NCI-H82 (cell line): ENCODE measurements at places on chromosomes 6 and 20.

DNA sequence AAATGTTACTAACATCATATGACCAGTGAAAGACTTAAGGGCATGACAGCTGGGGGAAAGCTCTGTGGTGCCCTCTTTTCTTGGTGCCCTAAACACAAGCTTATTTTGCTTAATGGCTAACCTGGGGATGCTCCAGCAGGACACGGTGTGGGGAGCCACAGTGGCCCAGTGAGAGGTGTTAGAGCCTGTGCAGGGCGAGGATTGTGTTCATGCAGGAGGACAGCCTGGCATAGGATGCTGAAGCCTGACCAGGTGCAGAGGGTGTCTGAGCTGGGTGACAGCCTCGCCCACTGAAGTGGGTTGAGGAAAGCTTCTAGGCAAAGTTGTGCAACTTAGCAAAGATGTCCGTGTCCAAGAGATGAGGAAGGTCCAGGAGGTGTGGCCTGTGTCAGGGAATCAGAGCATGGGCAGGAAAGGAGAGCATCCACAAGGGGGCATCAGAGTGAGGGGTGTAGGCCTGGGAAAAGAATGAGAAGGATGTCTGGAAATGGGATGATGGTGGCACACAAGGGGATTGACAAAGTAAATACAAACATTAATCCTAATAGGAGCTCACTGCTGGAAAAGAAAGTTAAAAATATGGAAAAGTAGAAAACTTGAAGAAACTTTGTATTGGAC is 33.9 kb downstream of the SLC17A4 start:
- peak; percentile 86 for DNase-seq

GRCh38 chr20:1301031-1301529 is 27.9 kb downstream of the SDCBP2 start:
- peak; percentile 11 for DNase-seq

- no peak for DNase-seq
Observed at GRCh38 chr6:6436946-6437345, 116.5 kb upstream of the F13A1 start.

DNA sequence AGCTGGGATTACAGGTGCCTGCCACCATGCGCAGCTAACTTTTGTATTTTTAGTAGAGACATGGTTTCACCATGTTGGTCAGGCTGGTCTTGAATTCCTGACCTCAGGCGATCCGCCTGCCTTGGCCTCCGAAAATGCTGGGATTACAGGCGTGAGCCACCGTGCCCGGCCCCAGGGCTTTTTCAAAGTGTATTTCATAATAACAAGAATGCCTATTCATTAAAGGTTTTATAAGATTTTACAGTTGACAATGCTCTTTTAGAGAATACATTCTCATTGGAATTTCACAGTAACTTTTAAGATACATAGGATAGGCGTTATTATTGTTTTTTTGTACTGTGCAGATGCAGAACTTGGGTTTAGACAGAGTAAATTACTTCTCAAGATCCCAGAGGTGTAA is 52.6 kb upstream of the PTPRK start:
- DNase-seq, result no peak

DNA sequence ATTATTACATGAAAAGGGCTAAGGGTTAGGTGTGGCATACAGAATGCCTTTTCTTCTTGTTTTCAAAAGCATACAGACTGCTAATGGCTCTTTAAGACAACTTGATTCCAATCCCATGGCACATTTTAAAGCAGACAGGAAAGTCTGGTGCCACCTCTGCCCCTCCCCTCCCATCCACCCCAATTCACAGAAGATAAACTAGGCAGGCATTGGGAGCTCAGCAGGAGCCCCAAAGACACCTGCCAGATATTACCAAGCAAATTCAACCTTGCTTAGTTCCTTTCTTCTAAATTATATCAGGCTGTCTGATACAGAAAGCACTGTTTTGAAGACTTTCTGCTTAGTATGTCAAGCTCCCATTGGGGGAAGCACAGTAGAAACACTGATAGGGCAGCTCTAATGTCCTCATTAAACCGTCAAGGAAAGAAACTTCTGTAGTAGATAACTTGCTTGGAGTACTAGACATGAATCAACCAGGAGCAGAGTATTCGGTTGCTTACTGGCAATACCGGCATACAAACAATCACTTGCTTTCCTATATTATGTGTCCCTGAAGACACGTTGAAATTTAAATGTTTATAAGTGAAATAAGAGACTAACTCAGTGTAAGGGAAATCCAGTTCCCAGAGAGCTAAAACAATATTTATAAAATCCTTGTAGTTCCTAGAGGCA is 13.0 kb downstream of the SESN1 start:
- no peak for DNase-seq
